ENCODE measurements at places on chromosomes 5 and 9. TPM values are rescaled to one million over a fixed set of nuclear protein-coding genes. Genes with fewer than 3 reads are reported as not detected.

The HTR1A gene
- not detected for total RNA-seq

The NACC2 gene
- 55.5 TPM for total RNA-seq

The PCDHGB4 gene
- 6.3 TPM for total RNA-seq

The IL9 gene
- total RNA-seq, result not detected

The PITX1 gene
- not detected for total RNA-seq

The ENDOG gene
- 33.6 TPM for total RNA-seq

The SLC46A2 gene
- 0.43 TPM for total RNA-seq

The ANKRD31 gene
- 0.08 TPM for total RNA-seq

The CARD9 gene
- 1.1 TPM for total RNA-seq

The TMC1 gene
- not detected for total RNA-seq

The FST gene
- 1.5 TPM for total RNA-seq

GRCh38 chr9:127187231-127187956 lies 65.0 kb upstream of the ANGPTL2 start:
- DNase-seq, result peak; percentile 94

GRCh38 chr5:36607114-36607571 lies 737 bp downstream of the SLC1A3 start:
- no peak for DNase-seq

- DNase-seq, result no peak
Measured at GRCh38 chr9:36903541-36904435, 130.3 kb downstream of the PAX5 start.

GRCh38 chr9:104374711-104375110 lies 129.4 kb upstream of the OR13F1 start:
- no peak for DNase-seq

GRCh38 chr5:133083901-133084300 lies 32.1 kb downstream of the HSPA4 start:
- no peak for DNase-seq

DNA sequence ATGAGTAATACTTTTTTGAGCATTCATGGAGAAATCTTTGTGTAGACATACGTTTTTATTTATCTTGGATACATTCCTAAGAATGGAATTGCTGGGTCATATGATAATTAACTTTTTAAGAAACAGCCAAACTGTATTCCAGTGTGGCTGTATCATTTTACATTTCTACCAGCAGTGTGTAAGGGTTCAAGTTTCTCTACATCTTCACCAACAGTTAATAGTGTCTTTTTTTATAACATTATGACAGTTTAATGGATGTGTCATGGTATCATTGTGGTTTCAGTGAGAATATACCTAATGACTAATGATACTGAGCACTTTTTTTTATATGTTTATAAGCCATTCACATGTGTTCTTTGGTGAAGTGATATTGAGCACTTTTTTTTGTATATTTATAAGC lies 52.4 kb downstream of the NIPBL start:
- no peak for DNase-seq

GRCh38 chr9:110940951-110941557 lies 97.2 kb downstream of the LPAR1 start:
- no peak for DNase-seq

DNA sequence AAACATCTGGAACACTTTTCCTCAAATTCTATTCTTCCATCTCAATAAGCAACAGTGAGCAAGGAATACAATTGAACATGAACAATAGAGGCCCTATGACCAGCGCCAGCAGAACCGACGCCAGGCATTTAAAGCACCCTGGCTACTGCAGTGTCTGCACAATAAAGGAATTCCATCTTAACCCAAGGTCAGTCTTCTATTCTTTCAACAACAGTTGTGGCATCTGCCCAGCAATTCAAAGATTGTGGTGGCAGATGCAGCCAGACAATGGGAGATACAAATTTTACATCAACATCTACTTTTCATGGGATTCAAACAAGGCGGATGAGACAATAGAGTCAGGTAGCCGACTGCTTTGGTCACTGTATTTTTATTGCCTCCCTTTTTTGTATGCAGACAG lies 65.9 kb downstream of the ELL2 start:
- DNase-seq, result no peak

DNA sequence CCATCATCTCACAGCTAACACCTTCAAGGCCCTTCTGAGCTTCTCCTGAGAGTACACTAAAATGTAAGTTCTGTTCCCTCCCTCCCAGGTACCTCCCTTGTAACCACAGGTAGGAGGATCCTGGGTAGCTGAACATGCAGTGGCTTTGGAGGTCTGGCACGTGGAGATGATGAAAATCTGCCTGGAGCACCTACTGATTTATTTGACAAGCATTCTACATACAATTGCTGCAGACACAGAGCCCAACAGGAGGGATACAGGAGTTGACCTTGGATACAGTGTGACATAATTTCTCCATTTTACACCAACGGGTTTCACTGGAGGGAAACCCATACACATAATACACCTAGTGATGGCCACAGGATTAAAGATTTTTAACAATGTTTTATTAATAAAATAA lies 478.7 kb downstream of the SEMA5A start:
- DNase-seq, result no peak

GRCh38 chr5:33611877-33612276 lies 171.1 kb downstream of the TARS1 start:
- DNase-seq, result no peak

GRCh38 chr9:69443178-69443577 lies 118.2 kb downstream of the ENTREP1 start:
- no peak for DNase-seq

GRCh38 chr9:89778100-89779090 lies 173.6 kb downstream of the GADD45G start:
- no peak for DNase-seq

GRCh38 chr5:74468421-74468820 lies 172.1 kb downstream of the ENC1 start:
- DNase-seq, result no peak

GRCh38 chr9:18849270-18849669 lies 183.7 kb downstream of the SAXO1 start:
- no peak for DNase-seq

- no peak for DNase-seq
Measured at GRCh38 chr9:132451276-132451675, 41.3 kb downstream of the CFAP77 start.

GRCh38 chr5:4252385-4252784 lies 656.8 kb downstream of the IRX1 start:
- DNase-seq, result no peak

DNA sequence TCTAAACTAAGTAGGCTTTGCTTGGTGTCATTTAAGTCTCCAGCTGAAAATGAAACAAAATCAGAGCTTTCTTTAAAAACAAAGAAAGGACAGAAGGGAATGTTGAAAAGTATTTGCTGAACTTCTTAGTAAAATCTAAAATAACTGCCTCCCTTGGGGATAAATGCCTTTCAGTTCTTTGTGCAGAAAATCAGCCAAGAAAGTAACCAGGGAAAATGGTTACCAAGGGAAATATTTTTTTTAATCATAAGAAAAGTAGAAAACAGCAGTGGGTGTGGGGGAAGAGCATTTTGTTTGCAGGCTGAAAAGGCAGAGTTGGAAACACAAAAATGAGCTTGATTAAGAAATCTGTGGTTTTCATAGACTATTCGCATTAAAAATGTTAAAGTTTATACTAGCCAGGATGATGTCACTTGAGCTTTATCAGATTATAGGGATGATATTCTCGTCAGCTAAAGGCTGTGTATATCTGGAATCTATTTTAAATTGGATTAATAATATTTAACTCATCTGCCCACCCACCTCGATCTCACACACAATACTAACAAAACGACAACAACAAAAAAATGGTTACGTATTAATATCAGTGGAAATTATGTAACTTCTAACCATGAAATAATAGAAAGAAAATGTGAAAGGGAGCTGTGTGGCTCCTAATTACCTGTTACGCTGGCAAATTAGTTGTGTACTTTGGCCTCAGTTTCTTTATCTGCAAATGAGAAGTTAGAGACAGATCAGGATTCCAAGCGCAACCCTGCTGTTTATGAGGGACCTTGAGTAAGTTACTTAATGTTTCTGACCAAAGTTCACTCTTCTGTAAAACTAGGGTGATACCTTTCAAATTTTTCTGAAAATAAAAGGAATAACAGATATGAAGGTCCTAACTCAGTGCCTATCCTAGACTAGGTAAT lies at the start of gene ECM2:
Gene ECM2 (minus strand): TSS at position 51 of the 911 bp plus-strand sequence. CDS start 13,124 bp downstream, outside the sequence.
- DNase-seq, result no peak

DNA sequence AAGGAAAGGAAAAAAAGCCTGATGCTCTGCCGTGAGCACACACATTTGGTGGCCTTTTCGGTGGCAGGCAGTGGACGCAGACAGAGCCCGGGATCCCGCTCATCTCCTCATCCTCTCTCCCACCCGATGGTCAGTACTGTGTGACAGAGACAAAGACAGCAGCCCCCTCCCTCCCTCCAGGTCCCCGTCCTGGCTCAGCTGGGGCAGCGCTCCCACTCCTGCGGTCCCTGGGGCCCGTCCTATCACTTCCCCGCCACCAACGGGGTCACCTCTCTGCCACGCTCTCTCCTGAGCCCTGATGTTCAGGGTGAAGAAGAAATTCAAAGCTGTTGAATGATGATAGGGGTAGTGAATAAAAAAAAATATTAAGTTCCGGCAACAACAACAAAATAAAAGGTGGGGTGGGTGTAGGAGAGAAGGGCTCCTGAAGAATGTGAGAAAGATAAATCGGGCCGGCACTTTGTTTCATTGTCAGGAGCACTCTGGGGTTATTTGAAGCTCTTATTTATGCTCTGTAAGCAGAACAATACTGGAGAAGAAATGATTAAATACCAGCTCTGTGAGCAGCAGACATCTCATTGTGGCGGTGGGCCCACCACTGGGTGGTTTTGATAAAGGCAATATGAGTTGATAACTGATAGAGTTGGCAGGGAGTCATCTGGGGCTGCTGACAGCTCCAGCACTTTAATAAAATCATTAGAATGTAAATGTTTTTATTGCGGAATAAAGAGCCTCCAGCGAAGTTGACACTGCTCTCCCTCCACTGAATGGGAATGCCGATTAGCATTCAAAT lies 417.7 kb downstream of the IRX1 start:
- DNase-seq, result no peak

- DNase-seq, result no peak
Measured at GRCh38 chr5:170080217-170080616, 25.5 kb upstream of the FOXI1 start.

DNA sequence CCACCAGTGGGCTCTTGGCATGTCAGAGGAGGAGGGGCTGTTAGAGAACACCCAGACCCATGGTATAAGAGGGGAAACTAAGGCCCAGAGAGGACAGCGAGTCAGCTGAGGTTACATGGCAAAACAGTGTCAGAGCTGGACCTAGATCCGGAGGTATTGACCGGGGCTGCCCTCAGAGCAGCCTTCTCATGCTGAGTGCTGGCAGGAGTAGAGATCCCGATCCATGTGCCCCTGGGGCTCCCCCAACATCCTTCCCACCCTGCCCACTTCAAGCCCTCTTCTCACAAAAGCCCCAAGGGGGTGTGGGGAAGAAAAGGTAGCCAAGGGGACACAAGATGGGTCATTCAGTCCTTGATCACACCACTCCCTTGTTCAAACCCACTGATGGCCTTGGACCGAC lies 19.9 kb downstream of the CSF1R start:
- no peak for DNase-seq

- DNase-seq, result no peak
Measured at GRCh38 chr9:24572406-24572805, 26.7 kb upstream of the IZUMO3 start.

- DNase-seq, result no peak
Measured at GRCh38 chr9:135726138-135726853, 24.3 kb downstream of the KCNT1 start.

- no peak for DNase-seq
Measured at GRCh38 chr5:17269201-17269600, 51.8 kb downstream of the BASP1 start.

GRCh38 chr5:137254119-137255090 lies 244.7 kb downstream of the SPOCK1 start:
- no peak for DNase-seq

DNA sequence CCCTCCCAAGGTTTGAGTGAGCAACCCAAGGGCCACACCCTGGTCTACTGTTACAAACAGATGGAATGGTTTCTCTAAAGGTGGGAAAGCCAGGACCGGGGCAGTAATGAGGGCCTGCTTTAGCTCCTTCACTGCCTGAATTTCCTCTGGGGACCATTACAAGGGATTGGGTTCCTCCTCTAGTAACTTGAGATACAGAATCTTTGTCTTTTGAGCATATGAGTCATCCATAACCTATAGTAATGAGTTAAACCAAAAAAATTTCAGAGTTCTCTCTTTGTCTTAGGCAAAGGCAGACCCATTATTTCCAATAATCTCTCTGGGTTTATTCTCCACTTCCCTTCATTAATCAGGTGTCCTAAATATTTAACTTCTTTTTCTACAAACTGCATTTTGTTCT lies 618.8 kb downstream of the HINT1 start:
- DNase-seq, result no peak

- no peak for DNase-seq
Measured at GRCh38 chr9:100914266-100914665, 114.3 kb upstream of the PLPPR1 start.

GRCh38 chr5:14582797-14583137 lies 1.2 kb downstream of the OTULINL start:
- no peak for DNase-seq

DNA sequence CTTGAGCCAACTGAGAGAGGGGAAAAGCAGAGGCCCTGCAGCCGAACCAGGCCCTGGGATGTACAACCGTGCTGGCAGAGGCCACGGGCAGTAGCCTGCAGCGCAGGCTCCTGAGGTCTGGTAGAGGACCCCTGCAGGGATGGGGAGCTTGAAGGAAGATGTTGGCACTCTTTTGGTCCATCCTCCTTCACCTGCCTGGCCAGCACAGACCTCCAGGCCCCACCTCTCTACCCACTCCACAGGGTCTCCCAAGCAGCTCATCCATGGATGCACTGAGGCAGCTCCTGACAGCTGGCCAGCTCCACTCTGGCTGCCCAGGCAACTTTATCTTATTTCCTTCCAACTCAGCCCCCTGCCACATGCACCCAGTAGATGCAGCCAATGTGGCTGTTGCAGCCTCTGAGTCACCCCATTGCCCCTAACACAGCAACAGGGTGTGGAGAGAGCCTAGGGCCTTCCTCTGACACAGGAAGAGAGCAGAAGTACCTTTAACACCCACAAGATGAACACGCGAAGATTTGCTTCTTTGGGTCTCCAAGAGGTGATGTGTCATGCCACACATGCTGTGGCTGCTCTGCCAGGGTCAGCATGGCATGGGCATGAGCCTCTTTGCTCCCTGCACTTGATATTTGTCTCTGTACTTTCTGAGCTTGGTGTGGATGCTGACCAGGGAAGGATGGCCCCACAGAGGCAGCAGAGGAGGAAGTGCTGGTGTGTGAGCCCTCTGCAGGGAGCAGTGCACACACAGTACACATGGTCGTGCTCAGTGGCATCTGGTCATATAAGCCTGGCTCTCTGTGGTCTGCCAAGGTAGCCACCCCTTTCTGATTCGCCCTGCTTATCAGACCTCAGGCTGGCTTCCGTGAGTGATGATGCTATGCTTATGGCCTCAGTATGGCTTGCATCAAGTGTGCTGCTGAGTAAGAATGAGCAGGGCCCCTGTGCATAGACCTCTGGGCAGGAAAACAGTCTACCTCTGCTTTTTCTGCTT lies 117.2 kb downstream of the NRG2 start:
- DNase-seq, result no peak
